Activated T-cell treated with anti-CD3 and anti-CD28 coated beads for 48 hours (primary cell): ENCODE measurements at places on chromosomes 11 and 22.

GRCh38 chr22:44485494-44485893, 12.5 kb downstream of the RTL6 start:
- DNase-seq = no peak

GRCh38 chr11:8985462-8985861, 18.3 kb downstream of the NRIP3 start:
- no peak for DNase-seq

- DNase-seq = no peak
These were observed 3.1 kb downstream of the TNKS1BP1 start for GRCh38 chr11:57321388-57322255.

DNA sequence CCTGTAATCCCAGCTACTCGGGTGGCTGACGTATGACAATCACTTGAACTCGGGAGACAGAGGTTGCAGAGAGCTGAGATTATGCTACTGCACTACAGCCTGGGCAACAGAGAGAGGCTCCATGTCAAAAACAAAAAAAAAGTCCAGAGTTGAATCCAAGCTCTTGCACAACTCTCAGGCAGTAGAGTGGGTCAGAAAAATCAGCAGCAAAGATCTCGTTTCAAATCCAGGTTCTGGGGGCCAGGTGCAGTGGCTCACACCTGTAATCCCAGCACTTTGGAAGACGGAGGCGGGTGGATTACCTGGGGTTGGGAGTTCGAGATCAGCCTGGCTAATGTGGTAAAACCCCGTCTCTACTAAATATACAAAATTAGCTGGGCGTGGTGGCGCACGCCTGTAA, 24.9 kb downstream of the CLPB start:
- DNase-seq = no peak

GRCh38 chr11:104003491-104003890, 32.9 kb upstream of the DDI1 start:
- DNase-seq = no peak

- no peak for DNase-seq
These were observed 130.6 kb downstream of the ST3GAL4 start for GRCh38 chr11:126485986-126486635.

GRCh38 chr22:42990131-42990838, 24.7 kb downstream of the PACSIN2 start:
- no peak for DNase-seq

DNA sequence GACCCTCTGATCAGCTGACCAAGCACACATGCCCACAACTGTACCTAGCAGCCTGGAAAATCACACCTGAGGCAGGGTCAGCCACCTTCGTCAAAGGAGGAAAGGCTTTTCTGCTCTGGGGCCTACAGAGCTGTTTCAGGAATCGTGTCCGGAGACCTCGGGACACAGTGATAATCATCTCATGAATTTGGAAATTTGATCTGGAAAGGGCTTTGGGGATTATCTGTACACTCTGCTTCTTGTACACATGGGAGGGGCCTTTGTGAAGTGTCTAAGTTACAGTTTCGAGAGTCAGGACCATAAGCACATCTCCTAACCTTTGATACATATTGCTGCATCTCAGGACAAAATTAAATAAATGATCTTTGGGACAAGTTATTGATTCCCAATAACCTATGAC, 1421.2 kb upstream of the TENM4 start:
- DNase-seq = no peak

DNA sequence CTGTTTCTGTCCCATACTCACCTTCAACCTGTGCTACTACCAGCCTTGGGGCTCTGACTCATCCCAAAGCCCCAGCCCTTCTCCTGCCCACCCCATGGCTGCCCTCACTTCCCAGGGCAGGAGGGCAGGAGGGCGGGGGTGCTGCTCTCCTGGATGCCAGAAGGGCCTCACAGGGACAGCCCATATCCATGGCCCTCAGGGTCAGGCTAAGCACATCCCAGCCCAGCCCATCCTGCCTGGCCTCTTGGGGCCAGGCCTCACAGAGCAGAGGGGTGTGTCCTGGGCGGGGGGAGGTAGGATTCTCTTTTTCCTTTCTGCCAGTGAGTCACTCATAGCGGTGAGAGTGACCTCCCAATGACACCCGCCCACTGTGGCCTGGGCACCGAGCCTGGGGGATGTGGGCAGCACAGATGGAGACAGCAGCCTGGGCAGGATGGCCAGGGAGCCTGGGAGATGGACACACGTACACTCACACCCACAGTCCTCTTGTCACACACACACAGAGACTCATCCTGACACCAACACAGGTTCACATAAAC, 2.4 kb downstream of the LTBP3 start:
- DNase-seq = no peak

DNA sequence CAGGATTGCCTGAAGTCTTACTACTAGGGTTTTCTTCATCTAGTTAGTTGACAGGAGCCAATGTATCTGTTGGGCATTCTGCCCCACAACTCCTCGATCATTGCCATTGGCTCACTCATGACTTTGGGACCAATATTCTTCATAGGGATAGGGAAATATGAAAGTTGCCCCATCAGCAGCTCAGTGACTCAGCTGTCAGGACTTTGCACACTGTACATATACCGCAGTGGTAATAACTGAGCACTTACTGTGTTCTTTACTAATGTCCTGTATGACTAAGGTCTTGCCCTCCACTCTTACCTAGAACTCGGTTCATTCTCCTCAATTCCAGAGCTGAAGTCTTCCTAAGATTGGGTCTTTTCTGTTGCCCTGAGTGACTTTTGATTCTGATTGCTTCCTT, 46.8 kb upstream of the PGR start:
- no peak for DNase-seq

DNA sequence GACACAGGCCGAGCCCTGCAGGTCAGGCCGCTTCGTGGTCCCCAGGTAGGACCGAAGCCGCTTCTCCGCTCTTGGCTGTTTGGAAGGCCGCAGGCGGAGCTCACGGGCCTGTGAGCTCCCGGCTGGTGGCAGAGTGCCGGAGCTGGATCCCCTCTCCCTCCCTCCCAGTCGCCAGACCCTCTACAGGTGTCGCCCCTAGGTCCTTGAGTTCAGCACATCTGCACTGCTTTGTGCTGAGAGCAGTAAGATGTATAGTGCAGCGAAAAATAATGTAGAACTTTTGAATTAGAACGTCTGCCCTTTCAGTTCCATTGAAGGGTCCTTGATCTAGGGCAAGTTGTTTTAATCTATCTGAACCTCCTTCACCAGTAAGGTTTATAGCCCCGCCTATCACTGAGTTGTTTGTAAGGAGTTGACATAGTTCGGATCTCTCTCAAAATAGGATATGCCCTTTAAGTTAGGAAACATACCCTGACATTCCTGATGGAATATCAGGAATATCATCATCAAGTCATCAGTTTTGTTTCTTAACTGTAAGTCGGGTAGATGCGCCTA, 419 bp downstream of the ANKRD49 start:
- DNase-seq = no peak

GRCh38 chr22:44882226-44882905, 127.4 kb downstream of the PHF21B start:
- DNase-seq = no peak

- no peak for DNase-seq
These were observed 138.0 kb downstream of the FCHSD2 start for GRCh38 chr11:73004088-73004487.

DNA sequence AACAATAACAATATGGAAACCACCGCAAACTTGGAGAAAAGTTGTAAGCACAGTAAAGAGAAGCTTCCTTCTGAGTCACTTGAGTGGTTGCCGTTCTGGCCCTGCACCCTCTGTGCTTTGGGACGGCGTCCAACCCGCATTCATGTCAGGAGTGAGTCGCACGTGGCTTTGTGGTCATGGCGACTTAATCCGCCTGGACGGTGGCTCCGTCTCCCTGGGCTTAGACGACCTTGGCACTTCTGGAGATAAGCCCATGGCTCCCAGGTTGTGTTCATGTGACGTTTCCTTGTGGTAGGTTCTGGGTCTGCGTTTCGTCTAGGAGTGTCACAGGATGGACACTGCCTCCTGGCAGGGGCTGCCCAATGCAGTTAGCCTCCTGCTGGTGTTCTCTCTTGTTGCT, 40.5 kb downstream of the TPCN2 start:
- no peak for DNase-seq

DNA sequence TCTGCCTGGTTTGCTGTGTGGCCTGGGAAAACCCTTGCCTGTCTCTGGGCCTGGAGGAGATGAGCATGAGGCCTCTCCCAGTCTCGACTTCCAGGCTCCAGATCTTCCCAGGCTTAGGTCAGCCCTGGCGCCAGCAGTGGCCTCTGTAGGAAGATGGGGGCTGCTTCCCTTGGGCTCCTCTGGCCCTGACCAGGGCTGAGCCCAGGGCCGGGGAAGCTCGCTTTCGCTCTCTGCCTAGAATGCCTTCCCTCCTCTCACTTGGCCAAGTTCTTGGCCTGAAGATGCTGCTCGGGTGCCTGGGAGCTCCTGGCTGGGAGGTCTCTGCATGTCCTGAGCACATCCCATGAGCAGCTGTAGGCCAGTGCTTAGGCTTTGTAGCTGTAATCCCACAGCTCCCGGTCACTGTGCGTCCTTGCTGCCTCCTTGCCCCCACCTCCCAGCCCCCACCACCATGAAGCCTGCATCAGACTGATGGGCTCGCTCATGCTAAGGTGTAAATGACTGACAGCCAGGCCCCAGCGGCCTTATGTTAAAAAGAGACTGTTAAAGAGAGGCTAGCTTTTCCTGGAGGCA, 25.5 kb downstream of the SHISAL1 start:
- no peak for DNase-seq

DNA sequence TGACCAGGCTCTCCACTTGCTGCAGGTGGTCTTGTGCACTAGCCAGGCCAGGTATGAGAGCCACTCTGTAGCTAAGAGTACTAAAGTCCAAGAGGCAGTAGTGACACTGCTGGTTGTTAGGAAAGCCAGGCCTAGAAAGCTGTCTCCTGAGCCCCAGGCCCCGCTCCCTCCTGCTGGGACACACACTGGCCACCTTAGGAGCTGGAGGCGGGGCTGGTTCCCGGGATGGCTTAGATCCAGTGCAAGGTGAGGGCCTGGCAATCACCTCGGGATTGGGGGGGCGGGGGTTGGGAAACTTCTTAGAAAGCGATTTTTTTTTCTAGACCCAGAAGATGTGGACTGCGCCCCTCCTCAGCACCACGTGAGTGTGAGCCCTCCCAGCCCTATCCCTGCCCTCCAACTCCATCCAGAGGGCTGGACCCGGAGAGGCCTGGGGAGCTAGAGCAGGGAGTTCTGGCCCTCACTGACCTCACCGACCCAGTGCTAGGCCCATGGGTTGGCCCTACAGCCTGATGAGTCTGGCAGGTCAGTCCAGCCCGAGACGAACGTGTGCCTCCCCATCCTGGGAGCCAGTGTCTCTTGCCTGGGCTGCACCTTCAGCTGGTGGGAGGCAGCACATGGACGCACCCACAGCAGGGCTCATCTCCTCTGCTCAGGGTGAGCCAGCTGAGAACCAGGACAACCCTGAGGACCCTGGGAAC, 18.1 kb downstream of the SLC37A2 start:
- DNase-seq = no peak

- no peak for DNase-seq
These were observed 12.6 kb downstream of the IGSF9B start for GRCh38 chr11:133943950-133944698.

GRCh38 chr22:37640591-37641560, 1.4 kb downstream of the SH3BP1 start:
- no peak for DNase-seq

- no peak for DNase-seq
These were observed 1734.4 kb downstream of the LRRC4C start for GRCh38 chr11:39725081-39725480.

GRCh38 chr11:102683277-102683676, 22.3 kb downstream of the MMP27 start:
- DNase-seq = no peak

- DNase-seq = no peak
These were observed 81.3 kb downstream of the PHF21A start for GRCh38 chr11:46039990-46040389.

GRCh38 chr11:112016088-112016764, 9.0 kb upstream of the DLAT start:
- no peak for DNase-seq

DNA sequence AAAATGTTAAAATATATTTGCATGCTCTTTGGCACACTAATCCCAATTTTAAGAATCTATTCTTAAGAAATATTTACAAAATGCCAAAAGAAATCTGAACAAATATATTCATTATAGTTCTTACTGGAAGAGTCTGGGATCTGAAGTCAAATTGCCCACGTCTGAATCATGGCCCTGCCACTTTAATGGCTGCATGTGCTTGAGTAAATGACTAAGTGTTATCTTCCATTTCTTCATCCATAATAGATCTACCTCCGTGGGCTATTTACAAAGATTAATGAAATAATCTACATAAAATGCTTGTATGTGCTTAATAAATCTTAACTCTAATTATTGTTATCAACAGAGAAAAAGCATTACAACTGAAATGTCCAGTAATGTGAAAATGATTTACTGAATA, 24.5 kb upstream of the DKK3 start:
- no peak for DNase-seq

DNA sequence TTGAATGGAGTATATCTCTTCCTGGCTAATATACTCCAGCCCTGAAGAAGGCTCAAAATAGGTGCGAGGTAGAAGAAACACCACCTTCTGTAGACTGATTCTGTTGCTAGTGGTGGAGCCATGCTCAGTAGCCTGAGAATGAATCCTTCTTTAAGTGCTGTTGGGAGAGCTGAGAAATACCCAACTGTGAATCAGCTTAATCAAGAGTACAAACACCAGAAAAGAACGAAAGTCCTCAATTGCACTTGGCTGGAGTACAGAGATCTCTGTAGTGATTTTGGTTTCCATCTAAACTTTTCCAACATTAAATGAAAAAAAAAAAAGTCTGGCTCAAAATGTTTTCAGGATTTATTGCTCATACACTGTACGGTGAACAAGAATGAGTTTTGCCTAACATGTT, 619.1 kb downstream of the METTL15 start:
- no peak for DNase-seq

GRCh38 chr22:48778308-48779195, 1049.1 kb downstream of the BRD1 start:
- DNase-seq = no peak

DNA sequence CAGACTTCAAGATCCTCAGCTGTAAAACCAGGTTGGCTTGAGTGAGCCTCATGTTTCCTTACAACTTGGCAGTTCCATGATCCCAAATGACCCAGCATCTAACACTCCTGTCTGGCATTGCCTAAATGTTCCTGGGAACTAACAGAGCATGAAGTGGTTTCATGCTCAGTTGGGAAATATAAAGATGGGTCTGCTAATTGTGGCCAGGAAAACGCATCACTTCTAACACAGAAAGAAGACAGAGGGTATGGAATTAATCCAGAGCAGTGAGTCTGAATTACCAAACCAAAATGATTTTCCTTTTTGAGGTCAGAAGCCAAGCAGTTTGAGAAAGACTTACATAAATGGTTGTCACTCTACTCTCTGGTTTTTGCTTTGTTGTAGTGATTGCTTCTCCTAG, 60.5 kb upstream of the MMP13 start:
- no peak for DNase-seq

GRCh38 chr11:128198216-128198772, 389.1 kb downstream of the ETS1 start:
- no peak for DNase-seq
